ENCODE measurements at places on chromosomes 1 and 21.

DNA sequence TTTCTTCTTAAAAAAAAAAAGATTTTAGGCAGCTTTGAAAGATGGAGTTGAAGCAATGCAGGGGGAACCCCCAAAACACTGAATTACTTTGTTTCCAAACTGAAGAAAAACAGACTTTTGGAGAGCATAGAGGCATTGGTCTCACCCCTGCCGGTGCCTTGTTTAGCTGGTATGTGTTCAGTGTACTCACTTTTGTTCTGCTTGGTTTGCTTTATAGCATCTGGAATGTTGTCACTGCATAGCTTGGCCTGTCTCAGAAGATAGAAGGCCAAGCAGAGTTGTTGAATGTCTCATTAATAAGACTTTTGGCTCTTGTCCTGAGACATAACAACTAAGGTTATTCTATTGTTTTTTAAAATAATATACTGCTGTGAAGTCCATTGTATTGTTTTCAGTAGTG is 6.9 kb downstream of the THRAP3 start:
- no peak for DNase-seq

DNA sequence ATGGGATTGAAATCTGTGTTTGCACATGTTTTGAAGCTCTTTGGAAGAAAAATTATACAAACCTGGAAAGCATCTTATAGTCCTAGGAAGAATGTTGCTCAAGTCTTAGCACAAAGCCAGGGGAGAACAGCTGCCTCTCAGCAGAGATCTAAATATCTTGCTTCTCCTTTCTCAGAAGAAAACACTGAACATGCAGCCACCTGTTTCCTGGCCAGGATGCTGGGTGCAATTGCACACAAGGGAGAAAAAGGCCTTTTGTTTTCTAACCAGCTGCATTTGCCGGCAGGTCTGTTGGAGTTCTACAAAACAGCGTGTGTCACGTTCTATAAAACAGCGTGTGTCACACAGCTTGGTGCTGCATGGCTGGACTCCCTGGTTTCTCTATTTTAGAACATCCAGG is 259.6 kb upstream of the PLD5 start:
- no peak for DNase-seq

DNA sequence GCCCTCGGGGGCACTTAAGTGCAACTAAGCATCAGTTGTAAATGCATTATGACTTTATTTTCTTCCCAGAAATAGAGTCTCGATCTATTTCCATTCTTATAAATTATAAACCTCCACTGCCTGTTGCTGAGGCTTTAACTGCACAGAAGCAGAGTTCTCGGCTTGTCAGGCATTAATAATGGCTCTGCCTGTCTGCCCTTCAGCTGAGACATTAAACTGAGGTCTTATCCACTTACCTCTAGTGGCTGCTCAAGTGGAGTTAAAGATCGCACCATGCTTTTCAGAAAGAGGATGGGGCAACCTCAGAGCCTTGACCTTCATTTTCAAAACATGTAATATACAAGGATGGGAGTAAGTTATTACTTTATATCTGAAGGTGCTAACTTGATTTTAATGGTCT is 597.6 kb upstream of the PRMT6 start:
- DNase-seq, result no peak

DNA sequence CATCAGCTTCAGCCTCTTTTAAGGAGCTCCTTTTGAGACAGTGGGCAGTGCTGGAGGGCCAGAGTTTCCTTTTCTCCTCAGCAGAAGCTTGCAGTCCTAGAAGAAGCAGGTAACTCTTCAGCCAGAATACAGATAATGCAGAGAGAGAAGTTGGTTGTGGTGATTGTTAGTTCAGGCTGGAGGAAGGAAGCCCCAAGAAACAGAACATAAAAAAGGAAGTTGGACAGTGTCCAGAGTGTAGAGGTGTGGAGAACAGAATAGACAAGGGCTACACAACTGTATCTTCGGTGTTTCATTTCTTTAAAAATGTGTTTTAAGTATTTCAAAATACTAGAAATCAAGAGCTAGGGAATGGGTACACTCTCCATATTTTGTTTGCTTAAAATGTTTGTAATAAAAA is 6.4 kb upstream of the TACSTD2 start:
- DNase-seq, result no peak

GRCh38 chr1:185338719-185339622 is 21.9 kb upstream of the IVNS1ABP start:
- no peak for DNase-seq

DNA sequence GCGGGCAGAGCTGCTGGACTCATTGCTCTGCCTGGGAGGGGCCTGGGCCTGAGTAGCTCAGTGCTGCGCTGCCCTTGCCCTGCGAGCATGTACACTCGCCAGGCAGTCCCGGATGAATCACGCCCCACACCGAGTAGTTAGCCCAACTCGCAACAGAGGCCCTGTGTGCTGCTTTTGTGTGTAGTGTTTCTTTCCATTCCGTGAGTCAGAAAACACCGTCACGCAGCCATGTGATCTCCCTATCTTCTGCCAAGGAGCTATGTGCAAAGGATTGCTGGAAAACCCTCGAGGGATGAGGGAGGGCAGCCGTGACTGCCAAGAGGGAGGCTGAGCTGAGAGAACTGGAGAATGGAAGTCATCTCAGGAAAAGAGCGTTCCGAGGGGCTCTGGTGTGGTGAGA is 37.3 kb downstream of the NENF start:
- peak; percentile 99 for DNase-seq

- DNase-seq, result no peak
Observed at GRCh38 chr1:64878931-64879611, 87.3 kb downstream of the JAK1 start.

- DNase-seq, result no peak
Observed at GRCh38 chr1:183025010-183025337, 1.8 kb downstream of the LAMC1 start.

DNA sequence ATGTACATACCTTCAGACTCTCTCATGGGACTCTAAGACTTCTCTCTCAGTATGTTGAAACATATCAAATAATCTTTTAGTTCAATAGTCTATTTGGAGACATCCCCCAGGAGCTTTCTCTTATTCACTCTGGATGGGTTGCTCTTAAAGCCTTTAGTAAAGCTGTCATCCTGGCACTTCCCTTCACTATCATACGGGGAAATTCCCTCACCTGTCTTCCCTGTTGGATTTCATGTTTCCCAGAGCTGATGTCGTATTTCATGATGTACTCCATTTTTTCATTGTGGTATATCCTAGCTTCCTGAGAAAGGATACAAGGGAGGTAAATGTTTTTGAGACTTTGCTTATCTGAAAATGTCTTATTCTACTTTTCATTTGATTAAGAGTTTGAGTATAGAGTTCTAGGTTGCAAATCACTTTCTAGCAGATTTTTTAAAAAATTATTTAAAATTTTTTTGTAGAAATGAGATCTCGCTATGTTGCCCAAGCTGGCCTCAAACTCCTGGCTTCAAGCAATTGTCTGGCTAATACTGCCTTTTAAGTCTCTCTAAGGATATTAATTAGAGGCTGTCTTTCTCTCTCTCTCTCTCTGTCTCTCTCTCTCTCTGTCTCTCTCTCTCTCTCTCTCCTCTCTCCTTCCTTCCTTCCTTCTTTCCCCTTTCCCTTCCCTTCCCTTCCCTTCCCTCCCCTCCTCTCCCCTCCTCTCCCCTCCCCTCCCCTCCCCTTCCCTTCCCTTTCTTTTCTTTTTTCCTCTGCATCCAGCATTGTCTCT is 17.0 kb upstream of the MACF1 start:
- DNase-seq, result no peak

GRCh38 chr1:214002472-214002871 is 14.7 kb downstream of the PROX1 start:
- peak; percentile 70 for DNase-seq

DNA sequence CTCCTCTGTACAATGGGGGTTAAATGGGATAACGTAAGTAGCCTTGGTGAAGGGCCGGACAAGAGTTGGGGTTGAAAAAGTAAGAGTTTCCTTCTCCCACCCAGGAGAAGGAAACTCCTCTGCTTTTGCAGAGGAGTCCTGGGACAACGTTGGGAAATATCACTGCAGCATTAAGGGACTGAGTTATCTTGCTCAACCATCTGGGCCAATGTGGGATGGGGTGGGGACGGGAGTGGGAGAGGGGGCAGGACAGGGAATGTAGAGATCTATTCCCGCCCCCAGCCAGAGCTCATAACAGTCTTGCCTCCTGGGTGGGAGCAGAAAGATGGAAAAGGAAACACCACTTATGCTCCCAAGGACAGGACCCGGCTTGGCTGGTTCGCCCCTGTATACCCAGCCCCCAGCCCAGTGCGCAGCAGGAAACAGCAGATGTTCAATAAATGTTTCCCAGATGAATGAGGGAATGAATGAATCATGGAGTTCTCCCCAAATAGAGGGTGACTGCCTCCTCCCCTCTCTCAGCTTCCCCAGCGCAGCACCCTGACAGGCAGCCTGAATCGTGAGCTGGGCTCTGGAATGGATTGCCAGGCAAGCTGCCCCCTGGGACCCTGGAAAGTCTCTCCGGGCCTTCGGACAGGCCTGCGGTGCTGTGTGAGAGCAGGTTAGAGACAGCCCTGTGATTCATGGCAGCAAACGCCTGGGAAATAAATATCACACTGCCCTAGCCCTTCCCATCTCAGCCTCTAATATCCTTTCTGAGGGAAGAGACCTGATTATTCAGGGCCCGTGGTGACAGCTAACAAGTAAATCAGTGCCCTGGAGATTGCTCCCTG is 24.8 kb downstream of the FBXO2 start:
- DNase-seq, result peak; percentile 25

DNA sequence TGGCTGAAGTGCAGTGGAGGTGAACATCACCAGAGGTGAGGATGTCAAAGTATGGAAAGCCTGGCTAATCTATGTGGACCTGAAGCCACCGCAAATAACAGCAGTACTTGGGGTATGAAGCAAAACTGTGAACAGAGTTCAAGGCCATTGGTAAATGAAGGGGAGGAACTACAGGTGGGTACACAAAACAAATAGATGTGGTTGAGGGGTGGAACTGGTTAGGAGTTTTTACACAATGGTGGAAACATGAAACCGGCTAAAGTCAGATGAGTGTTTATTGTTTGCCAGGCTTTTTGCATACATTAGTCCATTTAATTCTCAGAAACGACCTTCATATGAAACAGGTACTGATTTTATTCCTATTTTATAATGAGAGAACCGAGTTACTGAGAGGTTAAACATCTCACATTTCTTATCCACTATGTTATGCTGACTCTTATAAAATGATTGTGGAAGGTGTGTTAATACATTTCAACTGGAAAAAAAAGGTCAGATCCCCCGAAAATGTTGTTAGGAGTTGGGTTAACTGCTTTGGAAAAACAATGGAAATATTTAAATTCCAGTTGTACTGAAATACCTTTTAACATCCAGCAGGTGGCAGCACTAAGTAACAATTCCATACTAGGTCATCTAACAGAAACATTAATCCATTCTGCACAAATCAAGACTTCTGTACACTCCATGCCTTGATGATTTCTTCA is 44.3 kb upstream of the GTF2B start:
- DNase-seq, result peak; percentile 57

- no peak for DNase-seq
Observed at GRCh38 chr1:172756024-172756423, 97.1 kb downstream of the FASLG start.

DNA sequence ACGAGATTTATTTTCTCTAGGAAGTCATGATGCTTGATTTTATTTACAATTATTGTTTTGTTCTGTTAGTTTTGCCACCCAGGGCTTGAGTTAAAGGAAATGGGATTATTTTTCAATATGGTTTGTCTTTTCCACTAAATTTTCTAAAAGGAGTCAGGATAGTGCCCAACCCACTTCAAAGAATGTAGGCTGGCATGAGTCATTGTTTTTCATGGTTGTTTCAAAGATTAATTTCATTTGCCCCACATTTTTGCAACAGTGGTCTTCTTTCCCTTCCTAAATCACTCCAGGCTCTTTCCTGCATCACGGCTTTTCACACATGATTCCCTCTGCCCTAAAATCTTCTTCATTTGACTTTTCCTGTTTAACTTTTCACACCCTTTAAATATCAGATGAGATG is 2.5 kb downstream of the SLAMF6 start:
- DNase-seq, result no peak

DNA sequence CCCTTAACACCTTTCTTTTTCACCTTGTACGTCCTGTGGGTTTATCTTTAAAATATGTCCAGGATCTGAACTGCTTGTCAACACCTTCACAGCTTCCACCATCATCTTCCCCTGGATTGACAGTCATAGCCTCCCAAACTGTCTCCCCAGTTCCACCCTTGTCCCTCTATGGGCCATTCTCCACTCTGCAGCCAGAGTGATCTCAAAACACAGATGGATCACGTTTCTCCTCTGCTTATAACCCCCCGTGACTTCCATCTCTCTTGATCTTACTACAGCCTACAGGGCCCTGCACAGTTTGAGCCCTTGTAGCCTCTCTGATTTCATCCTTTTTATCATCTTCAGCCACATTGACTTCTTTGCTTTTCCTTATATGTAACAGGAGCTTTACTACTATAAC is 4.3 kb downstream of the INSRR start:
- DNase-seq, result no peak

- DNase-seq, result no peak
Observed at GRCh38 chr1:78426408-78426807, 64.4 kb upstream of the PTGFR start.

DNA sequence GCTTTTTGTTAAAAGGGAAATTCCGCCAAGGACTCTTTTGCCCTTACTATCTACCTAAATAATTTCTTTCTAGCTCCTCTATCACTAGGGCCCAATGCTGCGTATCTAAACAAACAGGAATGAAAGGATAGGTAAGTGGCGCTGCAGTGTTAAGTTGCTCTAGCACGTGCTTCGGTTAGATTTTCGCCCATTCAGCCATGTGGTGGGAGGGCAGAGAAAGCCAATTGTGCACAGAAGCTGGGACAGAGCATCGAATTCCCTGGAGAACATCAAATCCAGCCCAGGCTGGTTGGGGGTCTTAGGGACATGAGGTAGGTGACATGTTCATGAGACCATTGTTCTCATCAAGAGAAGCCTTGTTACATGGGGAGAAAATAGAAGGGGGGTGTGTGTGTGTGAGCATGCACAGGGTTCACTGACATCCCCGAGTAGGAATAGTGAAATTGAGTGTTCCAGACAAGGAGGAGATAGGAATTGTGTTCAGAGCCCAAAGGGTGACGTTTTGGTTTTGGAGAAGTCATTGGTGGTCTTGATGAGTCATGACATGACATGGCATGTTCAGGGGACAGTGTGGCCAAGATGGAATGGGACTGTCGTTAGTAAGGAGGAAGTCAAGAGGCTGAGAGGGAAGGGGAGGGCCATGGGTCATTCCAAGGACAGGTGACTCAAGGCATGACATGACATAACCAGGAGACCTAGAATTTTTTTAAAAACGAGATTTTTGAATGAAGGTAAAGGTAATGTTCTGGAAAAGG is 107.1 kb downstream of the TLR5 start:
- no peak for DNase-seq

DNA sequence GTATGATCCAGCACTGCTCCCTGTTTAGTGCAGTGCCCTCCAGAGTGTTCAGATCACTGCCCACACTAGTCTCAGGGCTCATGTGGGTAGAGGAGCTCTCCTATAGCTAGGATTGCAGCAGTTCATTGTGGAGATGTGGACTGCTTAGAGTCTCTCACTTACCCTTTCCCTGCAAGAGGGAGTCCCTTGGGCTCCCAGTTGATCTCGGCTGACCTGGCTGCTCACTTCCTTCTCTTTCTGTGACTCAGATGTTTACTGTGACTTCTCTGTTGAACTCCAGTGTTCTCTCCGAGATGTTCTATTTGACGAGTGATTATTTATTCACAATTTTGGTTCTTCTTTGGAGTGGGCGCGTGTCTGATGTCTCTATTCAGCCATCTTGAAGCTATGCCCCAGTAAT is 141.9 kb downstream of the PTBP2 start:
- DNase-seq, result peak; percentile 76

Measured in fibroblast of mammary gland (primary cell).